ENCODE measurements at places on chromosomes 16 and 17.

DNA sequence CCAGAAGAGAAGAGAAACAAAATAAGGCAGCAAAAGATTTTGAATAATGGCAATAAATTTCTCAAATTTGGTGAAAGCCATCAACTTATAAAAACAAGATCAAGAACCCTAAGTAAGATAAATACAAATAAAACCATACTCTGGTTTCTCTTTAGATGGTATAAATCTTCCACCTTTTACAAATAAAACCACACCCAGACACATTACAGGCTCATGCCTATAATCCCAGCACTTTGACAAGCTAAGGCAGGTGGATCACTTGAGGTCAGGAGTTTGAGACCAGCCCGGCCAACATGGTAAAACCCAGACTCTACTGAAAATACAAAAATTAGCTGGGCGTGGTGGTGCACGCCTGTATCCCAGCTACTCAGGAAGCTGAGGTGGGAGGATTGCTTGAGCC, 43.8 kb downstream of the TTLL6 start:
- DNase-seq, result no peak

GRCh38 chr17:44082256-44082927, 11.9 kb downstream of the G6PC3 start:
- DNase-seq, result no peak

DNA sequence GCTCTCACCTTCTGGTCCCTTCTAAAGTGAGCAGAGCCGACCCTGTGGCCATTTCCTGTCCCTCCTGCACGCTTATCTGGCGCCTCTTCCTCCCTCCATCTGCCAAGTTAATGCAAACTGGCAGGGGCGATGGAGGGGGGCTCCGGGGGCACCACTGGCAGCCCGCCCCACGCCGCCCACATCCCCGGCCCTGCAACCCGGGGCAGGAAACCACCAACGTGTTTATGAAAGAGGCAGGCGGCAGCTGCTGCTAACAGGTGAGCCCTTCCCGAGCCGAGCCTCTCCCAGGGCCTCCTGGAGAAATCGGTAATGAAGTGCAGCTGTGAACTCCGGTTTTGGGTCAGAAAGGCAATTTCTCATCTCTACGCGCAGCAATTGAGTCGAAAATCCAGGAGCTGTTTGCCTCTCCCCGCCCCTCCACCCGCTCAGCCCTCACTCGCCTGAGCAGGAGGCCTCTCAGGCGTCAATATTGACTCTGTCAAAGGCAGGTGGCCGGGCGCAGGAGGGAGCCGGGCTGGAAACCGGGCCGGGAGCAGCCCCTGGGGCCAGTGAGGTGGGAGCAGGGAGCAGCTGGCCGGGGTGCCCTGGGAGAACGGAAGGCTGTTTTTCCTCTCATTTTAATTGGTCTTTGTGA, 164.4 kb upstream of the GSE1 start:
- no peak for DNase-seq

DNA sequence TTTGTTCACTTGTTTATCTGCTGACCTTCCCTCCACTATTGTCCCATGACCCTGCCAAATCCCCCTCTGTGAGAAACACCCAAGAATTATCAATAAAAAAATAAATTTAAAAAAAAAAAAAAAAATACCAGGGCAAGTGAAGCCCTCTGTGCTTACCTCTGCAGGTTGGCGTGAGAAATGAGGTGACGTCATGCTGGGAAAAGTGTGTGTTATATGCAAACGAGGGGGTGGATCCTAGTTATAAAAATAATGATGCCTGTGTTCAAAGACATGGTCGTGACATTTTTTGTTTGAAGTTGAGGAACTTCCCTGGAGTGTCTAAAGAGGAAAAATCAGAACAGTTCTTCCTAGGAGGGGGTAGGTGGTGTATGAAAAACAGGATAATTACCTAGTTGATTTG, 20.2 kb downstream of the TMC7 start:
- no peak for DNase-seq
